ENCODE measurements at places on chromosomes 16 and 17.

DNA sequence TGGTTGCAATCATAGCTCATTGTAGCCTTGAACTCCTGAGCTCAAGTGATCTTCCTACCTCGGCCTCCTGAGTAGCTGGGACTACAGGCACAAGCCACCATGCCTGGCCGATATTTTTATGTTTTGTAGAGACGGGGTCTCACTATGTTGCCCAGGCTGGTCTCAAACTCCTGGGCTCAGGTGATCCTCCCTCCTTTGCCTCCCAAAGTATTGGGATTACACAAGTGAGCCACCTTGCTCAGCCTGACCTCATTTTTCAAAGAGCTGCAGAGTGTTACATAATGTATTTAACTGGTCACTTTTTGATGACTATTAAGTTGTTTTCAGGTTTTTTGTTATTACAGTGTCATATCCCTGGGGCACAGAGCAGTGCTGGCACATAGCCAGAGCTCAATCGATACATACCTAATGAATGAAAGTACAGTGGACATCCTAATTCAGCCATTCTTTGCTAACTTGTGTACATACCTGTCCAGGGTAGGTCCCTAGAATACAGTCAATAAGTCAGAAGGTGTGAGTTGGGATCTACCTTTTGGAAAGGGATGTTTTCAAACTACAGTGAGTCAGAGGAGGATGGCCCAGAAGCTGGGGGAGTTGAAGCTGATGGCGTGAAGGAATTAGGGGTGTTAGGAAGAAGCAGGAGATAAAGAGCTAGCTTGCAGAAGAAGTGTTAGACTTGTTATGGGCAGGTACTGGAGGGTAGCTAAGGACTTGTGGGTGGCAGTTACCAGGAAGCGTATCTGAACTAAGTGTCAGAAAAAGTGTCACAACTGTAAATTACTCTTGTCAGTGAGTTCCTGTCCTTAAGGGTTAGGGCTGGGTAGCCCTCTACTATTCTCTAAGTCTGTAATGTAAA is 20.1 kb upstream of the CYLD start:
- no peak for DNase-seq

DNA sequence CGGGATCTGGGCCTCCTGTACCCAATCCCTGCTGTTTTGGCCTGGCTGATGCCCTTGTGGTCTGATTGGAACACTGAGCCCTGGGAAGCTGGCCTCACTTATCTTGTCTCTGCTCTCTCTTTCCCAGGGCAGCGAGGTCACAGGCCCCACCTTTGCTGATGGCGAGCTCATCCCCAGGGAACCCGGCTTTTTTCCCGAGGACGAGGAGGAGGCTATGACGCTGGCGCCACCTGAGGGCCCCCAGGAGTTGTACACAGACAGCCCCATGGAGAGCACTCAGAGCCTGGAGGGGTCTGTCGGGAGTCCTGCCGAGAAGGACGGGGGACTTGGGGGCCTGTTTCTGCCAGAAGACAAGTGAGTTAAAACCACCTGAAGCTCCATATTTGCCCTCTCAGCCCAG is 126.0 kb downstream of the RAB11FIP4 start:
- no peak for DNase-seq

GRCh38 chr17:29167393-29168078 is 12.7 kb downstream of the MYO18A start:
- no peak for DNase-seq

DNA sequence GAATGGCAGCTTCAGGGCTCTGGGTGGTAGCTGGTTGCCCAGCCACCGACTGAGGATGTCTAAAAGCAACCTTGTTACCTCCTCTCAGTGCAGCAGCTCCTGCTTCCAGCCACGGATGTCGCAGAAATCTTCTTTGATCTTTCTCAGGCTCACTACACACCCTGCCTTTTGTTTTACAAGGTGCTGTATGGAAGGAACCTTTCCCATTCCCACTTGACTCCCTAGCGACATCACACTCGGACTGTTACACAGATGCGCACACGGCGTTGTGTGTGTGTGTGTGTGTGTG is 135.8 kb upstream of the CPHXL start:
- DNase-seq = no peak

DNA sequence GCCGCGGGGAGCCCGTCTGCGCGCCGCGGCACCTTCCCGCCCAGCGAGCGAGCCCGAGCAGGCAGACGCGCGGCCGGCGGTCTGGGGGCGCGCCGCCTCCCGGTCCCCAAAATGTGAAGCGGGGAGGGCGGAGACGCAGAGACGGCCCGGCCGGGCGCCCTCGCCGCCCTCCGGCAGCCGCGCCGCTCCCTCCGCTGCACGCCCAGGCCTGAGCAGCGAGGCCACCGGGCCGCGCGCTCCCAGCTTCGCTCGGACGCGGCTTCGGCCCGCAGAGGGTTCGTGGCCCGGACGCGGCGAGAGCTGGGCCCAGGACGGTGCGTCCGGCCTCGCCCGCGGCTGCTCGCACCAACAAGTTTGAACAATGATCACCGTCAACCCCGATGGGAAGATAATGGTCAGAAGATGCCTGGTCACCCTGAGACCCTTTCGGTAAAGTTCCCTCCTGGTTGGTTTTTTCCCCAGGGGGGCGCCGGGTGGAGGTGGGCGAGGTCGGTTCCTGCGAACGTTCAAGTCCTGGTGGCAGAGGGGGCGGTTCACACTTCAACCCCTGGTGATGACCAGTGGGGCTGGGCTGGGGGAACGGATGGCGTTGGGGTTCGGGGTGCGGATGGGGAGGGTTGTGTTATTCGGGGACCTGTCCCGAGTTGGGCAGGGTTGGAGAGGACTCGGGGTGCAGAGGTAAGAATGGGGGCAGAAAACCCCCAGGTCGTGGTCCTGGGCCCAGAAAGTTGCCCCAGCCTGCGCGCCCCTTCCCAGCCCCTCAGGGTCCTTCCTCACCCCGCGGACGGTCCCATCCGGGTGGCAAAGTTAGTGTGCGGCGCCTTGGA is 678 bp downstream of the MGAT5B start:
- DNase-seq = peak; percentile 31

GRCh38 chr17:17097763-17098345 is 55.6 kb downstream of the MPRIP start:
- no peak for DNase-seq

DNA sequence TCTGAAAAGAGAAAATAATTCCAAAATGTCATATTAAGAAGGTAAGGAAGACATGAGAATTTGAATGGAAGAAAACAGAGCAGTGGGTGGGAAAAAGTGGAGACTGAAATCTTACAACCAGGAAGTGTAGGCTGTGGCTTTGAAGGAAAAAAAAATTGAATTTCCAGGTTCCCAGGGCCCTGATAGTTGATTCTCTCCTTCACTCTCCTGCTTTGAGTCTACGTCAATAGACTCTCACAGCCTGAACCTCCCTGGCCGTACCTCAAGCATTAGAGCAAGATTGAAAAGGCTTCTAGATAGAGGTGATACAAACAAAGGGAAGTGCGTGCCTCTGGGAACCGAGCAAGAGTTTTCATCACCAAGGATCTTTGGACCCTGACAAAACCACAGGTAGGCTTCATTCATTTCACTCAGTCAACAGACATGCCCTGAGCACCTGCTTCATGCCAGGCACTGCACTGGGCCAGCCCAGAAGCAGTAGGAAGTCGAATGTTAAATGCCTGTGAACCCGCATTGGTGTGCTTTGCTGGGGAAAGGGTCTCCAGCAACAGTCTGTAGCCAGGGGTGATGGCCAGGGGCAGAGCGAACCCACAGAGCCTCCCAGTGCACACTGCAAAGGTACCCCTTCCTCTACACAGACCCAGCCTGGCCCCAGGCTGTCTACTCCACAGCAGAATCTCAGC is 163.9 kb downstream of the SLC39A11 start:
- DNase-seq = no peak

GRCh38 chr17:42311240-42312034 is 23.1 kb downstream of the STAT5A start:
- peak; percentile 86 for DNase-seq

- DNase-seq = no peak
Measured at GRCh38 chr17:10724546-10725195, 5.2 kb downstream of the TMEM220 start.

- DNase-seq = no peak
Measured at GRCh38 chr17:45393411-45393810, 39.3 kb downstream of the ARHGAP27 start.

- no peak for DNase-seq
Measured at GRCh38 chr17:78876094-78876597, 26.9 kb downstream of the CEP295NL start.

GRCh38 chr17:10857976-10858375 is 20.1 kb upstream of the PIRT start:
- no peak for DNase-seq

- DNase-seq = no peak
Measured at GRCh38 chr17:76722279-76722678, 4.1 kb downstream of the JMJD6 start.

GRCh38 chr17:2213291-2213960 is 90.2 kb downstream of the SMG6 start:
- peak; percentile 31 for DNase-seq

DNA sequence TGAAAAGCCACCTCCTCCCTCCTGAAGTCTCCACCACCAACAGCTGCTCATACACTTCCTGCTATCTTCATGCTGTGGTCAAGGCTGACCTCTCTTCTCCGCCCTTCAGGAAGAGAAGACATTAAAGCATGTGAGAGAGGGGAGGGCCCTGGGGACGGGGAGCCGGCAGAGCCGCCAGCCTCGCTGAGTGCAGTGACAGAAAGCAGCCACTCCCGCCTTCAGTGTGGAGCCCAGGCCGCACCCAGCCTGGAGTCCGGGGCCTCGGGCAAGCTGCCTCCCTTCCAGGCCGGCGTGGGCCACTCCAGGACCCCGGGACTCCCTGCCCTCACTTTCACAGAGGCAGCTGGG is 94.7 kb upstream of the TNRC6C start:
- DNase-seq = no peak

- DNase-seq = no peak
Measured at GRCh38 chr16:34802848-34803599, 1343.6 kb downstream of the TP53TG3F start.

GRCh38 chr16:48542020-48542473 is 67.9 kb downstream of the N4BP1 start:
- DNase-seq = peak; percentile 42

- no peak for DNase-seq
Measured at GRCh38 chr17:50464121-50464520, 4.6 kb downstream of the CHAD start.

DNA sequence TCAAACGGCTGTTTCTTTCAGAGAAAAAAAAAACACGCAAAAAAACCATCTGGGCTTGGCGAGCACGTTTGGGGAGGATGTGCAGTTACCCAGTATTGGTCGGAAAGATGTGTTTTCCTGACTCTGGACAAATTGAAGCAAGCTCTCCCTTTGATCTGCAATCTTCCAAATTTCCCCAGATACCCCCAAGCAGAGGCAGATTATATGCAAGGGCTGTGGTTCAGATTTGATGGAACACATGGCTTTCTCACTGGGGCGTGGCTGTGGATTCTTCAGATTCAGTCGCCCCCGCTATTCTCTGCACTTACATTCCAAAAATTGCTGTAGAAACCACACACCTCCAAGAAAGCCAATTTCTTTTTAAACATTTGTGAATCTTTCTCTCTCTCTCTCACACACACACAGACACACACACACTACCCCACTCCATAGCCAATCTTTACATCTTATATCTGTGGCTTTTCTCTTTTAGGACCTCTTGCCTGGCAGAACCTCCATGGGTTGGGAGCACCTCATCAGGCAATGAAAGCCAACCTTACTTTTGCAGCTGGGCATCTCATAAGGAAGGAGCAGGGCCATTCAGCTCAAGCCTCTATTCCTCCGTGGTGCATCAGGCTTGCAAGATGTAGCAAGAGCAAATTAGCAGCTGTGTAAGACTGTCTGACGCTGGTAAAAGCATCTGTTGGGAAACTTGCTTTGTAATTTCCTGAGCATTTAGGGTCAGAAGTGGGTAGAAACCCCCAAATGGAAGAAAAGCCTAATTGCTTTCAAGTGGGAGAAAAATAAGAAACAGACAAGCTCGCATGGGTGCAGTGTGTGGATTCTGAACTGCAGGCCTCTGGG is 103.9 kb upstream of the FAM20A start:
- DNase-seq = peak; percentile 82

- peak; percentile 86 for DNase-seq
Measured at GRCh38 chr17:72984145-72984925, 108.2 kb downstream of the SLC39A11 start.

GRCh38 chr17:37065486-37066321 is 117.0 kb downstream of the AATF start:
- no peak for DNase-seq

DNA sequence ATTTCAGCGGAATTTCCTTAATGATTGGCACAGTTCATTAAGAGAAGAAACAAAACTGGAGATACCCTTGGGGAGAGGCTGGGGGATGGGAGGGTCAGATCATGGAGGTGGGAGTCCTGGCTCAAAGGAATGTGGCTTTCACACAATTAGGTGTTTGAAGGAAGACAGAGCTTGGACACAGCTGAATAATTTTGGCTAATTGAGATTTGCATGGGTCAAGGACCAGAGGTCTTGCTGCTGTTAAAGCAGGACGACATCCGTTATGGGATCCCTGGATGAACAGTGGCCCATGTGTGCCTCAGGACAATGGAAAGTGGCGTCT is 160.3 kb downstream of the HS3ST3B1 start:
- no peak for DNase-seq

GRCh38 chr17:39138431-39139160 is 12.8 kb downstream of the PLXDC1 start:
- no peak for DNase-seq

DNA sequence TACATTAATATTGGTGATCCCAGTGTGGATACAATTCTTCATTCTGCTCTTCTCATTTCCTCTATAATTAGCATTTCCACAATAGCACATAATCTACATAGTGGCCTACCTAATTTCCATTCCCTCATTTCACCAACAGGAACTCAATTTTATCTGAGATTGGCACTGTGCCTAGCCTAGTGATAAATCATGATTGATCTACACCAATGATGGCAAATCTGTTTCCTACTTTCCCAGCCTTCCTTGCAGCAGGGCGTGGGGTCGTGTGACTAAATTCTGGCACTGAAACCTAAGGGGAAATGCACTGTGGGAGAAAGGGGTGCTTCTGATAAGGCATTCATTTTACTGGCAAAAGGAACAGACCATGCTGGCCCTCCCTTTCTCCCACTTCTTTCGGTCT is 66.6 kb upstream of the TOM1L1 start:
- DNase-seq = no peak

GRCh38 chr16:9125658-9126505 is 34.4 kb downstream of the HAPSTR1 start:
- no peak for DNase-seq

DNA sequence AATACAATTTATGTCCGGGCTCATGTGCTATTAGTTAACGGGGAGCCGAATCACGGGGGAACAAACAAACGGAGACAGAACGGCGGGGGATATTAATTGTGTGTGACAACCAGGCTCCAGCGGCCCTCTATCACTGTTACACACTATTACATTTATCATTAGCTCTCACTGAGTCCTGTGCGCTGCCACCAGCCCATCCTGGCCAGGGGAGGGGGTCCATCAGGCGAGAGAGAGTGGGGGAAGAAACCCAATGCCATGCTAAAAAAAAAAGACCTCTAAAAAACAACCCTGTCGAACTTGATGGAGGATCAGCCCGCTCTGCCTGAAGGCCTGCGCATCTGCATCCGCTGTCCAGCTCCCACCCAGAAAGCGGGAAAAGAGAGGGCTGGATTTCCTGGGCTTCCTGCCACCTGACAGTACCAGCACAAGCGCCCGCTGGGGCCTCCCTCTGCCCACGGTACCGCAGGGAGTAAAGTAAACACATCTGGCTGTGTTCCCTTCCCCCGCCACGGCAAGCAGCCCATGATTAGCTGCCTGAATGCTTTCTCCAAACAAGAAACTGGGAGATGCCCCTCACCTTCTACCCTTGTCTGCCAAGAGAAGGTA is 41.7 kb downstream of the PIPOX start:
- DNase-seq = no peak

GRCh38 chr17:72565006-72565405 is 444.2 kb downstream of the SOX9 start:
- DNase-seq = no peak

- DNase-seq = peak; percentile 87
Measured at GRCh38 chr16:20866145-20866772, 33.9 kb downstream of the DCUN1D3 start.
